ENCODE measurements at places on chromosomes 5 and 9.
A peak's percentile ranks its signal among the peaks of the same experiment; 100 is the strongest.

GRCh38 chr9:35643046-35643445 is 7.7 kb downstream of the SIT1 start:
- DNase-seq: no peak

GRCh38 chr5:85716344-85717202 is 901.2 kb upstream of the COX7C start:
- DNase-seq: no peak

DNA sequence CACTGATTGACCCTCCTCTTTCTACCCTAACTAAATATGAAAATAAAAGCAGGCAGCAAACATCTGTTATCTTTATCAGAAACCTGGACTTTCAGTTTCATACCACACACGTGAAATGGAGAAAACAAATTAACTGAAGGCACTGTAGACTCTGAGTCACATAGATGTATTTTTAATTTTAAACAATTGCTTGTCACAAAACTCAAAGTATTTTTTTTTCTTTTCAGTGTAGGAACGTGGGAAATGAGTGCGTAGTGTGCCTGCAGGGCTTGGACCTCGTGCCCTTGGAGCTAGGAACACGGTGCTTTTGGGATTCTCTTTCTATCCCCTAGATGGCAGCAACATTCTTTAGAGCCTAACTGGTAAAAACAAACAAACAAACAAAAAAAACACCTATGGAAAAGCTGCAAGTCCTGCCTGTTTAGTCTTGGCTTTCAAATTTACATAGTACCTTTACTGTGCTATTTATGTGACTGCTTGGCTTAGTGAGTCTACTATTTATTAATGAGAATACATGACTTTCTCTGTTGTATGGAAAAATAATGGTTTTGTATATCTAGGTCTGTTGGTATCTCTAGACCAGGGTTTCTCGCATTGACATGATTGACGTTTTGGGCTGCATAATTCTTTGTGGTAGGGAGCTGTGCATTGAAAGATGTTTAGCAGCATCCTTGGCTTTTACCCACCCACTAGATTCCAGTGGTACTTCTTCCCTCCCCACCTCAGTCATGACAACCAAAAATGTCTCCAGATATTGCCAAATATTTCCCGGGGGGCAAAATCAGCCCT is 16.8 kb upstream of the ACTBL2 start:
- peak; percentile 89 for DNase-seq

DNA sequence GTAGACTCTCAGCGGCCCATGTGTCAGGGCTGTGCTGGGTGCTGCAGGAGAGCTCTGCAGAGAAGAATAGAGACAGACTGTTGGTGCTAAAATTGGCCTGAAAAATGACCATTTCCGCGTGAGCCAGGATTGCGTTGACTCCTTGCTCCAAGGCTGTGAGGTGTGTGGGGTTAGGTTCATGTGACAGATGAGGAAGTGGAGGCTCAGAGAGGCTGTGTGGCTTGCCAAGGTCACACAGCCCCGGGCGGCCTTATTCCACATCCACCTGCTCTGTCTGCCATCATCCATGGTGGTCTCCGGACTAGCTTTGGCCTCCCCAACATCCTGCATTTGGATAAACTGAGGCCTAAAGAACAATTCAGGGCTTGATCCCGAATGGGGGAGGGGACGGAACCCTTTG is 15.2 kb downstream of the NEK6 start:
- DNase-seq: no peak

- no peak for DNase-seq
Observed at GRCh38 chr5:1400211-1400855, 44.9 kb downstream of the SLC6A3 start.

DNA sequence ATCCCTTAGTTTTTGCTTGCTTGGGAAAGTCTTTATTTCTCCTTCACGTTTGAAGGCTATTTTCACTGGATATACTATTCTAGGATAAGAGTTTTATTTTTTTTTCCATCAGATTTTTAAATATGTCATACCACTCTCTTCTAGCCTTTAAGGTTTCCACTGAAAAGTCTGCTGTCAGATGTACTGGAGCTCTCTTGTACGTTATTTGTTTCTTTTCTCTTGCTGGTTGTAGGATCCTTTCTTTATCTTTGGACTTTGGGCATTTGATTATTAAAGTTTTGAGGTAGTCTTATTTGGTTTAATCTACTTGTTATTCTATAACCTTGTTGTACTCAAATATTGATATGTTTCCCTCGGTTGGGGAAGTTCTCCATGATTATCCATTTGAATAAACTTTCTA is 848.4 kb upstream of the COX7C start:
- no peak for DNase-seq

- no peak for DNase-seq
Observed at GRCh38 chr5:9505225-9505624, 40.6 kb downstream of the SEMA5A start.

DNA sequence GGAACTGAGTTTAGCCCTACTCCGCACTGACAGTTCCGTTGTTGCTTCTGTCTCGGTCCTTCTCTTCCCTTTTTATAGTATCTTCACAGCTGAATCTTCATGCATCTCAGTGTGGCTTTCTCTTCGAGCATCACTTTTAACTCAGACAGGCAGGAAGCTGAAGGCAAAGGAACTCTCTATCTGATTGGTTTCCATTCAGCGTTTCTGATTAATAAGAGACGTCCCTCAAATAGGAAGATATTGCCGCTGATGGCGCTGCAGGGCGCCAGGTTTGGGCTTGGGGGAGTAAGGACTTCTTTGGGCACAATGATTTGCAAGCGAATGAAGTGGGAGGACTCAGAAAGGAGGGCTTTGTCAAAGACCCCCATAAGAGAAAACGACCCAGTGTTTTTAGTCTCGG is at the start of gene CDH9:
CDH9 (minus strand) TSS at position 111 of the 400 bp plus-strand sequence. CDS start 50,253 bp downstream, outside the sequence.
- DNase-seq: no peak
